Suppressor macrophage (primary cell): ENCODE measurements at places on chromosomes 1 and 21.
A peak's percentile ranks its signal among the peaks of the same experiment; 100 is the strongest.

- DNase-seq = no peak
Measured at GRCh38 chr1:41420860-41421259, 59.6 kb downstream of the FOXO6 start.

GRCh38 chr1:169779970-169780369, 14.7 kb downstream of the METTL18 start:
- no peak for DNase-seq

DNA sequence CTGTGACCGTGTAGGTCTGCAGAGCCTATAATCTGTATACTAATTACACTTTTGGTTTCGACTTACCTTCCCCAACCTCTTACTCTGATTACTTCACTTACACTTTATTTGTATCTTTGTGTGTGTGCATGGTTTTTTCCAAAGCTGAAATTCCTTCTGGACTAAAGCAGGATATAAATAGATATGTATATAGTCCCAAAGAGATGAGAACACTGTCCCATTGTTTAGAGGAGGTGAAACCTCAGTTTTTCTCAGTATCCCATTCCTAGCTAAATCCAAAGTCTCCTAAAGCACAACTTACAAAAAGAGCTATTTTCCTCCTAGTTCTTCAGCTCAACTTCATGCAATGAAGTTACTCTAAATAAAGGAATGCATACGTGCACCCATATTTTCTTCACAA, 442.2 kb downstream of the SMYD3 start:
- no peak for DNase-seq

DNA sequence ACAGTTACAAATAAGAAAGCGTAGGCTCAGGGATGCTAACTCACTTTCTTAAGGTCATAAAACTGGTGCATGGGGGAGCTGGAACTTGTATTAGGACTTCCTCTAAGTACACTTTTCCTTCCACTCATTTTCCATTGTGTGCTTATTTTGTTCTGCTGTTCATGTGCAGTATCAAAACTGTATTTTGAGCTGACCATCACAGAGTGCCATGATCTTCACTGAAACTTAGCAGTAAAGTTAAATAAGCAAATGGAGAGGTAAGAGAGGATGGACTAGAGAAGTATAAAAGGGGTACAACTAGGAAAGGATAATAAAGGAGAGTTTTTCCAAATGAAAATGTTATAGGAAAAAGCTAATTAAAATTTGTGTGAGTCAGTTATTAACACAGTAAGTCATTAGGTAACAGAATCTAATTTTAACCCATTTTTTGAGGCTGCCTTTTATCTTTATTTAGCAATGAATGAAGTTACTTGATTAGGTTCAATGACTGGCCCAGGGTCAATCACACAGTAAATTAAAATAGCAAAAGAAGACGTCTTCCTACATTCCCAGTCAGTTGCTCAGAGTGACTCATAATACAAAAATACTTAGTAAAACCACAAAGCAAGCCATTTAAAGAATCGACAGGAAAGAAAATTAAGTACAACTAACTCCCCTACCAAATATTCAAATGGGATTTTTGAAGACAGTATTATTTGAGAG, 165.8 kb upstream of the C1orf105 start:
- DNase-seq = peak; percentile 27

- DNase-seq = no peak
Measured at GRCh38 chr1:91015794-91016550, 5.9 kb downstream of the ZNF644 start.

- no peak for DNase-seq
Measured at GRCh38 chr1:201051399-201051798, 27.9 kb upstream of the KIF21B start.

DNA sequence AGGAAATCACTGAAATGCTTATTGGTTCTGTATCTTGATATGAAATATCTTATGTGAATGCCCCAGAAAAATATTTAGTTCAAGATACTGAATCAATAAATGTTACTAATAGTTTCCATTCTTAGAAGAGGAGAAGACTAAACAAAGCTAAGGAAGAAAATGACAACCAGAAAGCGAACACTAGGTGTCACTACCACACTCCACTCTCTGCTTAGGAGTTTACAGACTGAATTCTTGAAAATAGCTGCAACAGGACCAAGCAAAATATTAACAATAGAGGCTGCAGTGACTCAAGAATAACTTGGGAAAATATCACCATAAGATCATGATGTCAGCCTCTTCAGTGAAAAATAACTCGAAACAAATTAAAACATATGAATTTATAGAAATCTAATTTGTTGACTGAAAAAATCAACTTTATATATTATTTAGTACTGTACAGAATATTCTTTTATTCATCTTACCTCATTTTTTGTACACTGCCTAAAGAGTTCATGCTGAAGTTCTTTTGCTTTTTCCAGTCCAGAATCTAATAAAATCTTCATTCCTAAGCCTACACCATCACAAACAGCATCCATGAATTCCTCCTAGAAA, 61.6 kb downstream of the KIF14 start:
- peak; percentile 64 for DNase-seq

DNA sequence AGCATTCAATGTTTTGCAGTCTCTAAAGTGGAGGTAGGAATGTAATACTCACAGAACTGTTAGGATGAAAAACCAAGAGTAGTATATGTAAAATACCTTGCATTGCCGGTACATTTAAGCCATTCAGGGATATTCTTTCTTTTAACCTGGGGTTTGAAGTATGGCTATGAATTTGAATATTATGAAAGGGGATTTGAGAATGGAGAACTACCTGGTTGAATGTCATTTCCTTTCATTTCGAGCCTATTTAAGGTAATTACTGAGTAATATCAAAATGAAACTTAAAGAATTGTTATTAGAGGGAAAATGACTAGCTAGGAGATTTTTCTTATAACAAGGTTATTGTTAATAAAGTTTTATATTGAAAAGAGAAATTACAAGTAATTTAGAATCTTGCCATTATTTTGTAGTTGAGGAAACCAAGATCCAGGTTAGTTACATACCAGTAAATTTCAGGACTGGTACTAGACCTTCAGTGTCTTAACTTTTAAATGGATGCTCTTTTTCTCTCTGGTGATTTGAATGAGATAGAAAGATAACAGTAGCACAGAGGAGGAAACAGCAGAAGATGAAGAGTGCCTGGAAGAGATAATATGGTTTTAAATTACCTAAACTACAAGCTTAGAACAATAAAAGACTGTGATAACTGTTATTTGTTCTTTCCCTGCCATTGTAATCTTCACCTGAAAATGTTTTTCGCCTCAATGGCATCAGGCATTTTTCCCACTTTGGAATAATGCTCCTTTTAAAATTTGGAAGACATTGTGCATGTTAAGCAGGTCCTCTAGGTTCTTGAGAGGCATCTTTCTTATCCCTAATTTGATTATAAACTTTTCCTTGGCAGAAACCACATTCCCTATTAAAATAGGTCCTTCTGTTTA, 103.2 kb downstream of the PKN2 start:
- DNase-seq = no peak

DNA sequence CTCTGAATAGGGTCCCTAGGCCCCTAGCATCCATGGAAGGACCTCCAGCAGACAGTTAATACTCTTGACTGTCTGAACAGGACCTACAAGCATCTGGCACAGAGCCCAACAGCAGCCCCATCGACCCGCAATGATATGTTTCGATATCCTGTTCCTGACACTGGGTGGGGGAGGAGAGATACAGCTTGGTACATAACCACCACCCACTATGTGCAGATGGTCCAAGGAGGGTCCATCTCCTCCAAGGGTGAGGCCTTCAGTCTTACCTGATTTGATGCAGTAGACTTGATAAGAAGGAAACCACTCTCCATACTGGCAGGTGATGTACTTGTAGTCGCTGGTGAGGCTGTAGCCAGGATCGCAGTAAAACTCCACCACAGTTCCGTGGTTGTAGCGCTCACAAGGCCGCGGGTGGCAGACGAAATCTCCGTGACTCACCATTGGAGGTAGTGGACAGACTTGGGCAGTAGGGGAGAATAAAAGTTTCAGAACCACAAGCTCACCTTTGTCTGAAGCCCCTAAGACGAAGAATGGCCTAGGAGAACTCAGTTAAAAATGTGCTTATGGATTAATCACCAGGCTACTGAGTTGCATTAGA, 86.0 kb upstream of the TLR5 start:
- no peak for DNase-seq
